ENCODE measurements at places on chromosomes 1 and 21.

GRCh38 chr1:232550007-232550406 lies 79.9 kb downstream of the SIPA1L2 start:
- no peak for DNase-seq

DNA sequence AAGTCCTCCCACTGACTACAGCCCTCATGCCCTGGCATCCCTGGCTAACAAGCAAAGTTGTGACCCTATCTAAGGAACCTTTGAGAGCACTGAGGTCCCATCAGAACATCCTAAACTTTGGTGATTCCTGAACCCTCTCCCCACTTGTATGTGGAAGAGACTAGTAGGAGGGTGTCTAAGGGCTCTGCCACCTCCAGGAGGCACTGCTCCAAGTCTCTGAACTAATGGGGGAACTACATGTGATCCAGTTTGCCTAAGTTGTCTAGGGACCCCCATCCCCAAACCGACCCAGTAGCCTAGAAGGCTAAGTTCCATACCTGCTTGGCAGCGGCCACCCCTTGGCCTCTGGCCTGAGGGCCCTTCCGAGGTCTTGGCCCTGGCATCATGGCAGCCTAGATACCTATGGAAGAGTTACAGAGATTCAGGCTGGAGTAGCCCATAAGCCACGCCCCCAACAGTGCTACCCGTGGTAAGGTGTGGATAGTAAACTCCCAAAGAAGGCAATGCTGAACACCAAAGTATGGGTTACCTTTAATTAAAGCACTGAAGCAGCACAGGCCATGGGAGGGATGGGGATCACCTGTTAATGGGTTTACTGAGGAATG lies 1.7 kb downstream of the CC2D1B start:
- no peak for DNase-seq

GRCh38 chr1:65068202-65069010 lies 79.6 kb upstream of the AK4 start:
- no peak for DNase-seq

DNA sequence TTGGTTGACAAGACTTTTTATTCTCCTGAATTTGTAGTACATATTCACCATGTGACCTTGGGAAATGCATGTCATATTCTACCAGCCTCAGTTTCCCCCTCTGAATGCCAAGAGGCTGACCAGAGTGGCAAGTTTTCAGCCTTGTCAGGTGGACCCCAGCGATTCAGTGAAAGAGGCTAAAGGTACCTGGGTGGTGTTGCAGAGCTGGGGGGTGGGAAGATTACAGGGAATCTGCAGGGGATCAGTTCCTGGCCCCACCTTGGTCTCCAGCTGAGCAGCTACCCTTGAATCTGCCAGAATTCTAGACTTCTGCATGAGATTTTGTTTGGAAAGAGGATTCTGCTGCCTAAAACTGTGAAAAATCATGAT lies 27.9 kb upstream of the KCNA2 start:
- DNase-seq: no peak

- DNase-seq: no peak
These were observed 1.7 kb downstream of the F5 start for GRCh38 chr1:169584483-169585144.

GRCh38 chr1:31881688-31882000 lies 56.5 kb downstream of the PTP4A2 start:
- DNase-seq: no peak

GRCh38 chr1:53552981-53553733 lies 94.0 kb downstream of the DMRTB1 start:
- DNase-seq: no peak

DNA sequence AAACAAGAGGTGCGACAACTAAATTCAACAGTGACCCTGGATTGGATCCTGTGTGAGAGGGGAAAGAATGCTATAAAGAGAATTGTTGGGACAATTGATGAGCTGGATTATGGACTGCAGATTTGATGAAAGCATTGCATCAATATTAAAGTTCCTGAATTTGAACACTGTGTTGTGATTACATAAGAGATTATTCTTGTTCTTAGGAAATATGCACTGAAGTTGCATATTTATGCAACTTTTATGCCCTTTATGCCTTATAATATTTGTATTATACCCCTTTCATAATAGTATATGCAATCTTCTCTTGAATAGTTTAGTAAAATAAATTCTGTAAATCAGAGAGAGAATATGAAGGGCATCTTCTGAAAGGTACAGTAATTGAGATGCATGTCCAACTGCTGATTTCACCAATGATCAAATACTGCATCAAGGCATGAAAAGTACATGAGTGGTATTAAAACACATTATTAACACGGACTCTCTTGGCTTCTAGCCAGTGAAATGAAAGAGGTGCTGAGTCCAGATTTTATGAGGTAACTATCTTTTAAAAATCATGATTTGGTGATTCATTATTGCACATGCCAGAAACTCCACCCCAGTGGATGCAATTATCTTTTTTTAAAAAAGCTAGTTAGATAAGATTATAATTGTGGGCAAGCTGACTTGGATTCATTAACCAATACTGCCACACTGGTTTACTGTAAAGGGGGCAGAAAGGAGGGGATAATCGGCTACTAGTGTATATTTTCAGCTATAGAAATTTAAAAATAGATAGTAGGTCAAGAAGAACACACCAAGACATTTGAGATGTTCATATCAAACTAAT lies 19.9 kb upstream of the LPAR3 start:
- DNase-seq: no peak

- DNase-seq: no peak
These were observed 1.6 kb upstream of the HYI start for GRCh38 chr1:43455213-43455889.

- DNase-seq: no peak
These were observed 10.8 kb upstream of the PALMD start for GRCh38 chr1:99634971-99635624.

DNA sequence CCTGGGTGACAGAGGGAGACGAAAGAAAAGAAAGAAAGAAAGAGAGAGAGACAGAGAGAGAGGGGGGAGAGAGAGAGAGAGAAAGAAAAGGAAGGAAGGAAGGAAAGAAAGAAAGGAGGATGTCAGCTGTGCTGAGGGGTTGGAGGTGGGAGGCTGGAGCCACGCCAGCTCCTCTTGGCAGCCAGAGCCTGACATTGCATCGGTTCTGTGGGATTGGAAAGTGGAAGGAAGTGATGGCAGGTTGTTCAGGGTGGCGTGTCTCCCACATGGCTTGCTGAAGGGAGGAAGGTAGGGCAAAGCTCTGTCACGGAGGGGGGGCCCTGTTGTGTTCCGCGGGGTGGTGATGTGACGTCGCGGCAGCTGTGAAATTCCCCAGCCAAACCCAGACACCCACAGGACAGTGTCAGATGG lies 30.7 kb downstream of the EIF2D start:
- no peak for DNase-seq

DNA sequence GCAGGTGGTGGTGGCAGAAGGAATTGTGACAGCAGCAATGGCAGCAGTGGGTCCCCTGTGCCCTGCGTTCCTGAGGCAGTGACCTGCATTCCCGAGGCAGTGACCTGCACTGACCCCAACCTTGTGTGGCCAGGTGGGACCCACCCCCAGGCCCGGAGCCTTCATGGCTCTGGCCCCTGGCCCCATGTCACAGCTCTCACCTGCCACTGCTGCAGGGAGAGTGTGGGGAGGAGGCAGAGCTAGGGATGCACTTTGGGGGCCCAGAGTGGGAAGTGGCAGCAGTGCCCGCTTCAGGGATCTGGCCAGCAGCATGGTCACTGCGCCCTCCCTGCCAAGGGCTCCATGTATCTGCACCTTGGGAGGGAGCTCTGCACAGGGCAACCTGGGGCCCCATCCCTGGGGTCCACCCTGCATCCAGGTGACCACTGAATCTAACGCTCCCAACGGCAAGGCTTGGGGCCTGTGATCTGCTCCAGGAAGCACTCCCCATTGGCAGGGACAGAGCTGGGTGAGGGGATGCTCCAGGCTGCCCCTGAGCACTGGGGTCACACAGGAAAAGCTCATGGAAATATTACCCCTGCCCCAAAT lies 618.6 kb downstream of the RWDD3 start:
- DNase-seq: no peak

GRCh38 chr1:95207223-95207935 lies 26.6 kb upstream of the RWDD3 start:
- DNase-seq: no peak

- no peak for DNase-seq
These were observed 355.7 kb downstream of the LTN1 start for GRCh38 chr21:28636752-28637691.

GRCh38 chr1:59730759-59731478 lies 83.8 kb upstream of the HOOK1 start:
- no peak for DNase-seq

GRCh38 chr1:236176337-236177336 lies 34.3 kb downstream of the GPR137B start:
- DNase-seq: no peak

DNA sequence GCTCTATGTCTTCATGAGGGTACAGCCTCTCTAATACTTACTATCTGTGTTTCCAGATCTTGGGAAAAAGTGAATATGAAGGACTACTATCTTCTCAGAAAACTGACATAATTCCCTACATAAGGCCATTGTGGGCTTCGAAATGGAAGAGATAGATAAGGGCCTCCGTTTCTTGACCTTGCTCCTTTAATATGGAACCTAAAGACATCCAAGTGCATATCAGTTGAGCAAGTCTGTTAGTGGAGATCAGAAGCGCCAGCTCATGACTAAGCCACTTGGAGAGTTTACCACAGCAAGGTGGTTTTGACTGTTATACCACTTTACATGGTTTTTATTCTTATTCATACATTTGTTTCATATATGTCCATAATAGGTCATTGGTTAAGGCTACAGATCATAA lies 35.3 kb upstream of the FCER1A start:
- DNase-seq: no peak

DNA sequence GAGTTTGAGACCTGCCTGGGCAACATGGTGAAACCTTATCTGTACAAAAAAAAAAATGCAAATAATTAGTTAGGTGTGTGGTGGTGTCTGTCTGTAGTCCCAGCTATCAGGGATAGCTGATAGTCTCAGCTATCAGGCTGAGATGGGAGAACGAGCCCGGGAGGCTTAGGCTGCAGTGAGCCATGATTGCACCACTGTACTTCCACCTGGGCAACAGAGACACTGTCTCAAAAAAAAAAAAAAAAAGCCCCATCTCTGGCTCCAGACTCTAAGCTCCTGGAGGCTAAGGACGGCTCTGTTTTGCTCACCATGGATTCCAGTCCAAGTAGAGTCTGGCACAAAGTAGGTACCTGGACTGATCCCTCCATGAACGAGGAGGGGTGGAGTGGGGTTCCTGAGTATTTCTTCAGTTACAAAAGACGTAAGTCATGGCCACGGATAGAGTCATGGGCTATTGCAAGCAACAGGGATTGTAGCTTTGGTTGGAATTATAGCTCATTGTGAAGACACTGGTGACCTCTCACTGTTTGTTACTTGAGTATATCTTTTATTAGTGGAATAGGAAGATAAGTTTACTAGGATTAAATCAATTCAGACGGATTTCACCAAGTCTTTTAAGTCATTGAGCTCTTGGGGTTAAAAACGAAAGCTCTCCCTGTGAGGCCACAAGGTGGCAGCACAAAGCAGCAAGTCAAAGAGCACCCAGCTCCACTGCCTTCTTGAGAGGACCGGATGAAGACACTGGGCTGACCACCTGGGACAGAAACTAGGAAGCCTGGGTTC lies 35.6 kb upstream of the TMEM61 start:
- DNase-seq: no peak

GRCh38 chr1:219810451-219810850 lies 117.9 kb downstream of the SLC30A10 start:
- DNase-seq: no peak

DNA sequence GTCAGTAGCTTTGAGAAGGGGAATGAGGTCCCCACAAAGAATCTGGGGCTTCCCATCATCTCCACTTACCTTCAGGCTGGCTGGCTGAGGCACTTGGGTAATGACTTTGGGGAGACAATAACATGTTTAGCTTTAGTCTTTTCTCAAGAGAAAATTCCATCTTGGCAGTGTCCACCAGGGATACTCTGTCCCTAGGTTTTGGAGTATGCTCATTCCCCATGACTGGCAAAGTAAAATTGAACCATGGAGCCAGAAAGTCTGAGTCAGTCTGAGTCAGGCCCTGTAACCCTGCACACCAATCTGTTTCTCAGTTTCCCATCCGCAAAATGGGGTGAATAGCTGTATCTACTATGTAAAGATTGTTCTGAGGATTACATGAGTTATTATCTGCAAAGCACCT lies 28.2 kb downstream of the RUNX1 start:
- no peak for DNase-seq

DNA sequence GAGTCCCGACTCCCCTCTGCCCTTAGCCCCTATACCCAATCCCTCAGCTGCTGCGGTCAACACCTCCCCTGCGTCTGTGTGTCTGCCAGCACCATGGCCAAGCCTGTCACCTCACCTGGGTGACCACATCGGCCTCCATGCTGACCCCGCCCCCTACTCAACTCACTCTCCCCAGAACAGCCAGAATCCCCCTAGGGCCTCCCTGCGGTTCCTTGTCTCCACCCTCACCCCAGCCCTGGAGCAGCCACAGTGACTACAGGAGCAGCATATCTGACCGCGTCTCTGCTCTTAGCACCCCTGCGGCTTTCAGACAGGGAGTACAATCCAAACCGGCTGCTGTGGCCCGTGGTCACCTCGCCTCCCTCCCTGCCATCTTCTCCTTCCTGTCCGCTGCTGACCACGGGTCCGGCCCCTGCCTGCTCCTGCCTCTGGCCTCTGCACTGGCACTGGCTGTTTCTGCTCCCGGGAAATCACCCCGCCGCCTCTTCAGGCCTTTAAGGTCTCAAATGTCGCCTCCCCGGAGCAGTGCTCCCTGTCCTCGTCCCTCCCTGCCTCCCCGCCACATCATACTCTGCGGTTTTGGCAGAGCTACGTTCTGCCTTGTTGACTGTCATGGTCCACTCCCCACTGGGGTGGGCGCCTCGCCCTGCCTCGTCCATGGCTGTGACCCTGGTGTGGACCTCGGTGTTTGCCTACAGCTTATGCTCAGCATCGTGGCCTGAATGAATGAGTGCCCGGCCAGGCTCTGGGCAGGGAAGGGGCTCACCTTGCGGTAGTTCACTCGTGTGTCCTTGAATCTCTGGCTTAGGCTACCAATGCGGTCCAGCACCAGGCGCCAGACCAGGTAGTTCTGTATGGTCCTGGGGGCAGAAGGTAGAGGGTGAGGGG lies 11.1 kb downstream of the PRXL2B start:
- no peak for DNase-seq

DNA sequence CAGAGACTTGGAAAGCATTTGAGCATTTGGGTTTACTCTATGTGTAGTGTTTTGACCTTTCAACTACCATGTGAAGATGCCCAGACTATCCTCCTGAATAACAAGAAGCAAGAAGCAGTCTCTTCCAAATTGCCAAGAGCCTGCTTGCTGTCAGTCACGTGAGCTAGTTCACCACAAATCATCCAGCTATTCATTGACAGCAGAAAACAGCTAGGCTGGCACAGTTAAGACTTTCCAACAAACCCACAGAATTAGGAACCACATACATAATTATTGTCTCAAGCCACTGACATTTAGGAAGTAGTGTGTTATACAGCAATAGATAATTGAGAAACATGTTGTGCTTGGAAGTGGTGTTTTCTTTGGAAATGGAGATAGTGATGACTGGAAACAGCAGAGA lies 1652.0 kb downstream of the NCAM2 start:
- no peak for DNase-seq
